DMS79 treated with DMSO at 0.1 percent for 48 hours (cell line): ENCODE measurements at places on chromosomes 4 and X.

DNA sequence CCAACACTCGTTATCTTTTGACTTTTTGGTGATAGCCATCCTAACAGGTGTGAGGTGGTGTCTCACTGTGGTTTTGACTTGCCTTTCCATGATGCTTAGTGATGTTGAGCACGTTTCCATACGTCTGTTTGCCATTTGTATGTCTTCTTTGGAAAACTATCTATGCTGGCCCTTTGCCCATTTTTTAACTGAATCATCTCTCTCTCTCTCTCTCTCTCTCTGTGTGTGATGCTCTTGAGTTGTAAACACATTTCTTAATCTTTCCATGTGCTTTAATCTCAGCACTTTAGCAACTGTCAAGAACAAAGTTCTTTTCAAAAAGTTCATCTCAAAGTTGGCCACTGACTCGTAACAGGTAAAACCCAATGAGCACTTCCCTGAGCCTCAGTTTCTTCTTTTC, 10.5 kb downstream of the SORBS2 start:
- no peak for DNase-seq

GRCh38 chrX:42754603-42755002, 23.4 kb downstream of the PPP1R2C start:
- DNase-seq, result no peak

GRCh38 chr4:67575232-67576058, 16.9 kb downstream of the STAP1 start:
- no peak for DNase-seq

DNA sequence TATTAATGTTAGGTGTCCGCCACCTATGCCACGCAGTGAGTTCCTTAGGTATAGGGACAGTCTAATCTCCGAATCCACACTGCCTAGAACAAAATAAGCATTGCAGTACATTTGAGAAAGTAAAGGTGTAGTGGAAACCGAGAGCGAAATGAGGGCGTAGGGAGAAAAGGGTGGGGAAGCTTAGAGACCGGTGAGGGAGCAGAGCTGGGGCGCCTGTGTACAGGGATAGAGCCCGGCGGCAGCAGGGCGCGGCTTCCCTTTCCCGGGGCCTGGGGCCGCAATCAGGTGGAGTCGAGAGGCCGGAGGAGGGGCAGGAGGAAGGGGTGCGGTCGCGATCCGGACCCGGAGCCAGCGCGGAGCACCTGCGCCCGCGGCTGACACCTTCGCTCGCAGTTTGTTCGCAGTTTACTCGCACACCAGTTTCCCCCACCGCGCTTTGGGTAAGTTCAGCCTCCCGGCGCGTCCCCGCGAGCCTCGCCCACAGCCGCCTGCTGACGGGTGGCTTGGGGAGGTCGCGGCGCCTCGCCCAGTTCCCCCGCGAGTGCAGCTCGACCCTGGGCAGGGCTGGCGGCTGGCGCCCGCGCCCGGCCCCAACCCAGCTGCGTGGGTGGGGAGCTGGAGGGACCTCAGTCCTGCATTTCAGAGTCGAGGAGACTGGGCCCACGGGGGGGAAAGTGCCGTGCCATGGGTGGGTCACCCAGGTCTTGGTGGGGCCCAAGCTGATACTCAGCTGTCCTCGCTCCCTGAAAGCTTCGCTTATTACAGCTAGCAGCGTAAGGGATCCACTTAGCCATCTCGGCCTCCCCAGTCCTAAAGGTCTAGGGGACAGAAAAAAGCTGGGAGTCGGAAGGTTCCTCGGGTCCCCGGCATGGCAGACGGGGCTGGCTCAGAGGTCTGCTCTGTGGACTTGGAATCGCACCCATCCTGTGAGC, at the start of gene ANXA3:
TSS of gene ANXA3 (plus strand) at position 351 of the 932 bp plus-strand sequence. CDS start 2,704 bp downstream, outside the sequence.
- DNase-seq, result peak; percentile 24

DNA sequence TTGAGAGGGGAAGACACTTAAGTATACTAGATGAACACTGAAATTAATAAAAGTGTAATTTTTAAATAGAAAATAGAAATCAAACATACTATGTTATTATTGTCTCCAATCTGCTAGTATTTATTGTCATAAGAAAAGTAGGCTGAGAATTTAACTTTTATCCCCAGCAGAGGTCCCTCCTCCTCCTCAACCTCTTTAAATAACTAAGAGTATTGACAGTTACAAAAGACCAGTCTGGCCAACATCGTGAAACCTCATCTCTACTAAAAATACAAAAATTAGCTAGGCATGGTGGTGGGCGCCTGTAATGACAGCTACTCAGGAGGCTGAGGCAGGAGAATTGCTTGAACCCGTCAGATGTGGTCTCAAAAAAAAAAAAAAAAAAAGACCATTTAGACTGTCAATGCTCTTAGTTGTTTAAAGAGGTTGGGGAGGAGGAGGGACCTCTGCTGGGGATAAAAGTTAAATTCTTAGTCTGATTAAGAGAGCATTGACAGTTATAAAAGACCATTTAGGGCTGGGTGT, 4.2 kb downstream of the SLC30A9 start:
- no peak for DNase-seq

DNA sequence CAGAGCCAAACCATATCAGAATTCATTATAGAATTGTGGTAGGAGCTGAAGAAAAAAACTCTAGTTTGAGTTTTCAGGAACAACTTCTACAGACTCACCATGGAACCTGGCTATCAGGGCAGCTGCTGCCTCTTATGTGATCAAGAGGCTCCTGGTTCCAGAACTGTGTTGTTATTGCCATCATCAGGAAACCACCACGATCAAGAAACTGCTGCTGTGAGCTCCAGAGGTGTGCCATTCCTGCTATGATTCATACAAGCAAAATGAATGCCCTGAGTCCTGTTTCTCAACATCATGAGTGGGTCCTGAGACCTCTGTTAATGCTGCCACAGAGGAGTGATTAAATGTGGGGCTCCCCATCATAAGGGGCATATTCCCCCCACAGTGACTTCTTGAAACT, 43.7 kb downstream of the TASL start:
- no peak for DNase-seq

GRCh38 chrX:10875995-10876394, 235.1 kb upstream of the HCCS start:
- no peak for DNase-seq

- peak; percentile 88 for DNase-seq
Observed at GRCh38 chr4:139819082-139819481, 153.5 kb downstream of the MGST2 start.

DNA sequence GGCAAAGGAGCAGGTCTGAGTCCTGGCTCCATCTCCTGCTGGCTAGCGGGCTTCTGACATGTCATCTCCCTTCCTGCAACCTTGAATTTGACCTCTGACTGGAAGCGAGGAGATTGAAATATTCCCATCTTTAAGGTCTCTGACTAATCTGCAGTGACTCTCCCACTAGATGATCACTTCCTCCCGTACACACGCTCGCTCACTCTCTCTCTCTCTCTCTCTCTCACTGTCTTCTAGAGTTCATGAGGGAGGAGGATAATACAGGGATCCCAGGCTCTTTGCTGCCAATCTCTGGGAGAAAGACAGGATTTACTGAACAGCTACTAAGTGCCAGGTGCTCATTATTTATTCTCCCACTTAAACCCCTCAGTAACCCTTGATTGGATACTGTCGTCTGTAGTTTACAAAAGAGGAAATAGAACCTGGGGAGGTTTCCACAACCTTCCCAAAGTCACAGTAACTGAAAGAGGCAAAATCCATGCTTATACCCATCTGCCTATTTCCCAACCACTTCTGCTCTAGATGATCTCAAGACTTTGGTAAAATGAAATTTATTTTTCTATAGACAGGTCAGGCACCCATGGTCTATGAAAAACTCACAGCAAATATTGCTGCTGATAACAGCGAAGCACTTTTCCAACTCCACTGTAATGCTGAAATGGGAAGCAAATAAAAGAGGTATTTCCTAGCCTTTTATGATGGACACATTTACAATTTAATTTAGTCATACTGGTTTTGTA, 193.5 kb upstream of the C1QTNF7 start:
- DNase-seq, result no peak

- DNase-seq, result no peak
Observed at GRCh38 chrX:5163663-5164062, 1065.0 kb downstream of the NLGN4X start.

DNA sequence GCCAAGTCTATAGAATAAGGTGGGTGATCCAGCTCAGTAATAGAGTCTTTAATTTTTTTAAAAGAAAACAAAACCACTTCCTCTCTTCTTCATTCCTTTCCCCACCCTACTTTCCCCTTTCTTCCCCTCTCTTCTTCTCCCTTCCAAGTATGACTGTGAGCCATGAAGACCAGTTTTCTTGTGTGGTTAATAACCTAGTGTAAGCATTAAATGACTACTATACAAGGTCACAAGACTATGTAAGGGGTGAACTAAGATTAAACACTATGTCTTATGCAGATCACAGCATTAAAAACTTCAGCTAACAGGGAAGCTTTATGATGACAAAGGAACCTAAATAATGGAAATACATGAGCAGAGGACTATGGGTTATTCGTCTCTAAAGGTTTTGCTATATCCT, 135.4 kb downstream of the GUCY2F start:
- DNase-seq, result no peak

GRCh38 chrX:133497356-133497755, 82.1 kb upstream of the GPC4 start:
- DNase-seq, result no peak

DNA sequence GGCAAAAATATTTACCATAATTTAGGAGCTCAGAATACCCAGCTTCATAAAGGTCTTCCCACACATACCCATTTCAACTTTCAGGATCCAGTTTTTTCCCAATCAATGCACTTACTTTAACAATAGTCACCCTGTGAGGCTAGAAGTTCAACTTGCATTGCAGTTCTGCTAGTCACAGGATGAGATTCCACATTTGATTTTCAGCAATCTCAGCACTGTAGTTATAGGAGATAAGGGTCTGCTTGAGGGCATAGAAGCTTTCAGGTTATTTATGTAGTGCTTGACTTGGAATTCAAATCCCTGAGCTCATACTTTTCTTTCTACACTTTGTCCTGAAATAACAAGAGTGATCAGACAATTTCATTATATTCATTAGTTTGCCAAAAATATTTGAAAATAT, 78.3 kb upstream of the IL2 start:
- DNase-seq, result no peak

GRCh38 chrX:6983207-6983955, 164.1 kb upstream of the STS start:
- DNase-seq, result no peak

DNA sequence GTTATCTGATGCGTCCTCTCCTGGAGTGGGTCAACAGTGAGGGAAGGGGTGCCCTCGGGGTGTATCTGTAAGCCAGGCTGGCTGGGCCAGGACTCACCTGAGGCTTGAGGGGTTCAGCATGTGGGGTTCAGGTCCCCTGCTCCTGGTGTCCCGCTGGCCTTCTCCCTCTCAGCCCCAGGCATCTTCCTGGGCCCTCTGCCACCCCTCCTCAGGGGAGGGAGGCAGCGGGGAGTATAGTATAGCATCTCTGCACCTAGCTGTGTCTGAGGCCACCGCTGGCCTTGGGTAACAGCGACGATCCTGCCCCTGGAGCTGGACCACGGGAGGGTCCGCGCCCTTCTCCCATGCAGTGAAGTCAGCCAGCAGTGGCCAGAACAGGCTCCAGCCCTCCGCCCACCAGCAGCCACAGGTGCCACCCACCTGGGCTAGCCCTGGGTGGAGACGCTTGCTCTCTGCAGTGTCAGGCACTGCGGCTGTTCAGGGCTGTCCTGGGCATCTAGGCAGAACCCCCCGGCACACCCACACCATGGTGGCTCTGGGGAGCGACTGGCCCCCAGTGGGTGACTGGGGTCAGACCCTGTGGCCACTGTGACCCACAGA, 110.7 kb upstream of the NKX1-1 start:
- no peak for DNase-seq

DNA sequence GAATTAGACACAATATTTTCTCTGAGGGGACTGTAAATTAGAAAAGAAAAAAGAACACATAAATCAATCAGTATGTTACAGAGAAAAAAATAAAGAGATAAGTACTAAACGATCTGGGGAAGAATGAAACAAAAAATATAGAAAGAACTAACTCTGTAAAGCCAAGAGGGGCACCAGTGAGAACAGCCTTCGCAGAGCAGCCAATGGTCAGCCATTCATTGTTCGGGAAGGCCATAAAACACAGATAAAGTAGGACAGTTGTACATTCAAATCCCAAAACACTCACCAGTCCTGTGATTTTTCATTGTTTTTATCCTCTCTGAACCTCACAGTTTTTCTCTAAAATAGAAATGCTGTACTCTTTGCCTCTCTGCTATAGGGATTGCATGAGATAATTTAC, 127.9 kb downstream of the NEK1 start:
- DNase-seq, result no peak

DNA sequence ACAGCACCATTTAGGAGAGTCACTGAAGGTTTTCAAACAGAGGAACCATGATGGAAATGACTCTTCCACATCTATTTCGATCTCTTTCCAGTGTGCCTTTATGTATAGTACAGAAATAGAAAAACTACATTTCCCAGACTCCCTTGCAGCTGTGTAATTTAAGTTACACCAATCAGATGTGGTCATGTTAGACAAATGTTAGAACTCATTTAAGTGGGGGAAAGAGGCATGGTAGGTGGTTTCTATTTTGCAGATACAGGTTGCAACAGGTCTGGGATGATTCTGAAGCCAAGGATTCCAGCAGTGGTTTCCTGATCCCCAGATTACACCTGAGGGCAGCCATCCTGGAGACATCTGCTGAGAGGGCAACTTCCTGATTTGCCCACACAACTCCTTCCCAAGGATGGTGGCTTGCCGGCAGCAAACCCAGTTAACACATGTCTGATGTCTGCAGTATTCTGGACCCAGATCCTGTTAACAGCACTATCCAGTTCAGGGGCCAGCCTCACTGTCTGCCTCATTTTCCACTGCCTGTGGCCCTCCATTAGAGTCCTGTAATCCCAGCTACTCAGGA, 38.7 kb upstream of the PDK3 start:
- DNase-seq, result no peak

DNA sequence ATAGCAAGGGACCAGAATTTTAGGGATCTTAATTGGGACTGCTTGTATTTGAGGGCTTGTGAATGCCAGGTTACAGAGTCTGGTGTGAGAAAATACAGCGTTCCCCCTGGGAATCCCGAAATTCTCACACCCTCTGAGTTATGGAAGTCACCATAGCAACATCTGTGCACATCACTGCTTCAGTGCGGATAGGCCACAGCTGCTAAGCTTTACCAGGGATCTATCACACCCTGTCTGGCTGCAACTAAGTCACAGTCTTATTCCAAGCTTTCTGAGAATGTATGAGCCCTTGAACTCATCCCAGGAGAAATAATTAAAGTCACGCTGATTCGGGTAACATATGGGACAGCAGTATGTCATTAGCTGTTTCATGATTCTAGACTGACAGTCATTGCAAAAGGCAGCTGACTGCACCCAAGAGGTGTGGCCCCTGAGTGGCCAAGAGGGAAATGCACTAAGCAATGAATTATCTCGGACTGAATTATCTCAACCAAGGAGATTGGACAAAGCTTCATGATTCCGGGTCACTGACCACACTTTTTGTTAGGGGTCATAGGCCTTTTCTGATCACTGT, 46.7 kb upstream of the BTC start:
- DNase-seq, result no peak
